ENCODE measurements at places on chromosomes 13 and 19.

DNA sequence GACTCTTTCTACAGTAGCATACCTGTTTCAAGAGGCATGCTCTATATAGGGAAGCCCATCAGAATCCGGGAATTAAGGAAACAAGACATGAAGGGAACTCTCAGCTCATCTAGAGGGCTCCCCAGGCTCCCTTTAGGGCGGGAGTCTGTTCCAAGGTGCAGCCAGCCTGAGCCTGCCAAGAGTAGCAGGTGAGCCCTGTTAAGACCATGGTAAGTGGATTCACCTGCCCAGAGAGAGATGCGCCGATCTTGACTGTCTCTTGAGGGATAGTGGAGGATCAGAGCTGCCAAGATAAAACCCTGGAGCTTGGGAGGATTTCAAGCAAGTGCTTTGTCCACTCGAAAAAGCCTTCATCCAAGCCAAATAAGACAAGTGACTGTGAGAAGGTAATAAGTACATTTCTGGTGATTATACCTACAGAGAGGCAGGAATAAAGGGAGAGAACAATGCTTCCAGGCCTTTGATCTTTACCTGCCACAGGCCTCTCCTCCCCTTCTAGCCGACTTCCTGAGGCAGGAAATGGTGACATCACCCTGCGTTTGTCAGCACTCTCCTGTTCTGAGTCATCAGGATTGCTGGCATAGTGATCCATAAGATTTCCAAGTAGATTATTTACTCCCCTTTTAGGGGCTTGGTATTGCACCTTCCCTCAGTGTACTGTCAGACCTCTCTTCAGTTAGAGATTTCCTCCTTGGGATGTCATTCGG is 31.5 kb downstream of the KLF5 start:
- no peak for DNase-seq

GRCh38 chr19:39679791-39680168 is 24.1 kb downstream of the LGALS16 start:
- no peak for DNase-seq

- no peak for DNase-seq
These were observed 52.8 kb downstream of the ELF1 start for GRCh38 chr13:40966298-40966697.

GRCh38 chr13:95535243-95535642 is 17.3 kb upstream of the CLDN10 start:
- DNase-seq = no peak

DNA sequence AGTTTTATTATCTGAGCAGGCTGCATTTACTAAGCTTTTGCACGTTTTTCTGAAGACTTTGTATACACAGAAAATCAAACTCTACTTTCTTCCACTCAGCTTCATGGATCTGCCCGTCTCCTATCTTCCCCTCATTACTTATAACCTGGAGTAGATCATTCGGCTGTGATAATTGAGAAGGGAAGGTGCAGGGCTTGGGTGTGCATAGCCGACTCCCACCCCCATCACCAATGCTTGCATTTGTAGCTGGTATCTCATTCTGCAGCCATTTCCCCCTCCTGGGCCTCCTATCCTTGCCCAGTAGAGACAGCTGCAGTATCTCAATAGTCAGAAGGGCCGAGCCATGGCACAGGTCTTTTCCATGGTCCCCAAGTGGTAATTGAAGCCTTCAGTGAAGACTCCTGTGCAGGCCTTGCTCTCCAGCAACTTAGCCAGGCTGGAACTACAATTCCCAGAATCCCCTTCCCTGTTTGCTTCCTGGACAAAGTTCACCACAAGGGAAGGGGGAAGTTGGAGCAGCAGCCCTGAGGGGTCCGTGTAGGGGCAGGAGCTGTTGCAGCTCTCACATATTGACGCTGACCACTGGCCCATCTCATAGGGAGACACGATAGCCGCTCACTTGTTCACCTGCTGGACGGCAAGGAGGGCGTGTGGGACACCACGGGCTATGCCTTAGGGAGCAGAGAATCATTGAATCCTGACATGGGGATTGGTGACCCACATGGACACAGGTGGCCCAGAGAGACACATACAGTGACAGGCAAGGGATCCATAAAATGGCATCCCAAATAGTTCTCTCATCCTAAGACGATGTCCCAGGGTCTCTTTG is 2.1 kb upstream of the SIGLEC8 start:
- DNase-seq = peak; percentile 13

DNA sequence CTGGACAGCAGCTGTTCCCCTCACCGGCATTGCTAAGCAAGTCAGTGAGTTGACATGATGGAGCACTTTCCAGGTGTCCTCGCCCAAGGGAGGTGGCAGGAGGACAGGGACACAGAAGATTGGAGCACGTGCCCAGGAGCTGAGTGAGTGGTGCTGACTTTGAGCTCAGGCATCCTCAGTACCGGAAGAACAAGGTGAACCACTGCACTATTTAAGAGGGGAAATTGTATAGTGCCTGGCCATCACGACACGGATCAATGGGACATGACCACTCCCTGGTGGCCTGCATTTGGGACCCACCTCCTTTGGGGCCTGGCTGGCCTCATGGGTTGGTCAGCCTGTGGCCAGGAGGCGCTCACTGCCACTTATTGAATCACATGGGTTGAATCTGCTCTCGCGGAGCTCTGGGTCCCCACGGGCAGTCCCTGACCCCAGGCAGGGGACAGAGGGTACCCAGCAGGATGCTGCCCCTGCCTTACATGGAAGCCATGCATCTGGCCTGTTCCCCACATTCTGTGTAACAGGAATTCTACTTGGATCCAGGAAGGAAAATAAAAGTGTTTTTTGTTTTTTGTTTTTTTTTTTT is 206.9 kb upstream of the ZNF536 start:
- no peak for DNase-seq

GRCh38 chr13:20217168-20217567 is 15.0 kb downstream of the GJB6 start:
- no peak for DNase-seq

DNA sequence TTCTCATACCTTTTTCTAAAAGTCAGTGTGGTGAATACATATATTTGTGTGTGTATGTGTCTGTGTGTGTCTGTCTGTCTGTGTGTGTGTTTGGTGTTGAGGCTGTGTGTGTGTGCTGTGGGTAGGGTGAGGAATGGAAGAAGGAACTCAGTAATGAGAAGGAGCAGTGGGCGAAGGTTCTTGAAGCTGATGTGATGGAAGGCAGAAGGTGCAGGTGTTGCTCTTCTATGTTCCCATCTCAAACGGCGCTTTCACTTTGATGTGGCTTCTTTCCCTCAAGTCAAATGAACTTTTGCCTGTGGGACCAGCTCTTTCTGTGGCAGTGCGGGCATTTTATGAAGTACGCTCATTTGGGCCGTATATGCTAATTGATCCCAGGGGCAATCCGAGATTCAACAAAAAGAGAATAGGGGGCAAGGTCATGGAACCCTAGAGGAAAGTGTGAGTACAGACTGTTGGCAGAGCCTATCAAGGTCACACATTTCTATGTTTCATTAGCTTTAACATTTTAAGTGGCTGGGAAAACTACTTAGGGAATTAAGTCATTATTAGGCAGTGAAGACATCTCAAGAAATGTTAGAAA is 15.2 kb downstream of the BIVM start:
- no peak for DNase-seq

DNA sequence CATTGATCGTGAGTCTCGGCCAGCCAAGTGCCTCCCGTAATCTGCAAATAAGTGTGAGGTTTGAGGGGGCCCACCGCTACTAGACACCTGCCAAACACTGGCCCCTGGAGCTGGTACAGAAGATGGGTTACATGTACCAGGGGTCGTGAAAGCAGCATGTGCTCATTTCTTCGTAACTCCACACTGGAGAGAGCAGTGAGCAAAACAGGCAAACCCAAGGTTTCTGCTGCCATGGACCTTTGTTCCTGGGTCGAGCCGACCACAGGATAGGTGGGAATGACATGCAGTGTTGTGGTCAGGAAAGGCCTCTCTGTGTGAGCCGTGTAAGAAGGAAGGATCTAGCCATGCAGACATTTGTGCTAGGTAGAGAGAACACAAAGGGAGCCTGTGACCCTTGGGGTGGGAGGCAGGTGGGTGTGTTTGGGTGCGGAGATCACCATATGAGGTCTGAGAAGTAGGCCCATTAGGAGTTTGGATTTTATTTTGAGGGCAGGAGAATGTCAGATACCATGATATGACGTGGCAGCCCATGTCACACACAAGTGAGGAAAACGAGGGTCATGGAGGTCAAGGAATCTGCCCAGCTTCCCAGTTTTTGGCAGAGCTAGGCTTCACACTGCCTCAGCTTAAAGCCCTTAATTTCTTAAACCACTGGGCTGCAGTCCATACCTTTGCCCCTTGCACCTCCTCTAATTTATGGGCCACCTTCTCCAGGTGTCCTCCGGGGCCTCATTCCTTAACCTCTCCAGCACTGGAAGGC is 919 bp downstream of the GTF3A start:
- no peak for DNase-seq

DNA sequence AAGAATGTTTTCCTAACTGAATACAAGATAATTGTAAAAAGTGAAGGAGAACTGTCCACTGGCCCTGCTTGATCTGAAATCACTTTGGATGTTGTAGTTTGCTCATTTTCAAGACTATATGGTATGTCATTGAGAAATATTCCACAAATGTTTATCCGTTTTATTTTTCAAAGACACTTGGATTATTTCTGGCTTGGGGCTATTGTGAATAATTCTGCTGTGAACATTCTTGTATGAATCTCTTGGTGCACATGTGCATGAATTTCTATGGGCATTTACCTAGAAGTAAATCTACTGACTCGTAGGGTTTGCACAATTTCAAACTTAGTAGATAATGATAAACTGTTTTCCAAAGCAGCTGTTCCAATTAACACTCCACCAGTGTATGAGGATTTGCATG is 8.6 kb downstream of the RXFP2 start:
- no peak for DNase-seq

DNA sequence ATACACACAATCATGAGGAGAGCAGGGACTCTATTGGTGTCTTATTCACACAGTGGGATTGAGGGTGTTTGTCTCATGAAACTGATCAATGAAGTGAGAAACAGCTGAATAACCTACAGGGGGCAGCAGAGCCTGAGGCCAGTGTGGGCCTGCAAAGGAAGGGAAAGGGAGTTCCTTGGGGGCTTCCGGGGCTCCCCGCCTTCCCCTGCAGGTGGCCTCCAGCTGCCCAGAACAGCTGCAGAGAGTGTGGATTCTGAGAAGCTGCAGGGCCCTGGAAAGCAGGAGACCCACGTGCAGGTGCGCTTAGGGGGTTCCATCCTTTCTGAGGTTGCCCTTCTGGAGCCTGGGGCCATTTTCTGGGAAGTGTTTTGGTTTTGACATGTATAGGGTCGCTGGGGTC is 20.1 kb downstream of the ZNF763 start:
- peak; percentile 68 for DNase-seq

- peak; percentile 25 for DNase-seq
These were observed 3.0 kb upstream of the NCCRP1 start for GRCh38 chr19:39193803-39194202.

GRCh38 chr19:53553865-53554791 is 16.2 kb downstream of the ZNF331 start:
- no peak for DNase-seq

DNA sequence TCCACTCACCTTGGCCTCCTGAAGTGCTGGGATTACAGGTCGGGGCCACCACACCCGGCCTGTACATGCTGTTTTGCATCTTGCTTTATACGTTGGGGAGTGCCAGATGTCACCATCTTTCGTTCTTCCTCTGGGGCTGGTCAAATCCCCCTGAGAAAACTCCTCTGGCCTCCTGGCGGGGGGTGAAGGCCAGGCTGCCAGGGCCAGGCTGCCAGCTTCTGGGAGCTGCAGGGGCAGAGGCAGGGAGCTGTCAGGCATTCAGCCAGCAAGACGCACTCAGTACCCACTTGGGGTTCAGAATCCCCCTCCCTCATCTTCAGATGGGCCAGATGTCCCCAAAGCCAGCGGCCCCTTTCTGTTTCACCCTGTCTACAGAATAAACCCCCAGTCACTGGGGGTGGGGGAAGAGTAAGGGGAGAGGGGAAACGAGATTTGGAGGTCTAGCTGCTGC is 16.1 kb downstream of the ZSWIM9 start:
- DNase-seq = no peak

DNA sequence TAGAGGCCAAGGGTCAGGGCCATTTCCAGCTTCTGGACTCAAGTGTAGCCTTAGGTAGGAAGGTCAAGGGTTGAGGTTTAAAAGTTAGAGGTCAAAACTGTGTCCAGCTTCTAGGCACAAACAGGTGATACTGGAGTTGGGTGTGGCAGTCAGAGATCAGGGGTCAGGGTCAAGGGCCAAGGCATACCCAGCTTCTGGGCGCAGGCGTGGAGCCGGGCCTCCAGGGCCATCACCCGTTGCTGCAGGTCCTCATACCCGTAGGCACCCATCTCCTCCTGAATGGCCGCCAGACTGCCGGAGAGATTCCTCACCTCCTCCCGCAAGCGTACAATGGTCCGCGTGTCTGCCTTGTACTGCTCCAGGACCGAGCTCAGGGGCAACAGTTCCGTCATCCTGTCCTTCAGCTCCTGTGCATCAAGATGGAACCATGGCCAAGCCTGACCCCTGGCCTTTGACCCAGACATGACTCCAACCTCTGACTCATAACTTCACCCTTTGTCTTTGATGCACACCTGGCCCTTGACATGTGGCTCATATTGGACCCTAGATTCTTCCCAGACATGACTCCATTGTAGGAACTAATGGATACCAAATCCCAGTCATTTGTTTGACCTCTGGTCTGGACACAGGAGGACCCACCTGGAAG is 22.1 kb downstream of the PIN1 start:
- DNase-seq = no peak

DNA sequence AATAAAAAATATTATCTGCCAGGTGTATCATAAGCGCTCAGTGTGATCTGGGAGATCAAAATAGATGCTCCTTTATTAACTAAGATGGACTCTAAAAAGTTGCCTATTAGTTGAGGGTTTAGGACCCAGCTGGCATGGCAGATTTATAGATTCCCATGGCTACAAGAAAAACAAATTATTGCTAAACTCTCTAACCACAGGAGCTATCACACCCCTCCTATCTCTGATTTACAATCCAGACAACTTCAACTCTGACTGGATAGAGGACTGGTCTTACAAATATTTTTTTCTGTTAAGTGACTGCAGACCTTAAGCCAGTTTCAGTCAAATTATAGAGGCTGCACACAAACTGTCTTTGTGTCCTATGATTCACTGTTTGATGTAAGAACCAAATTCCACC is 45.4 kb upstream of the MYCBP2 start:
- DNase-seq = no peak

GRCh38 chr13:75319254-75319653 is 162.7 kb downstream of the TBC1D4 start:
- no peak for DNase-seq

DNA sequence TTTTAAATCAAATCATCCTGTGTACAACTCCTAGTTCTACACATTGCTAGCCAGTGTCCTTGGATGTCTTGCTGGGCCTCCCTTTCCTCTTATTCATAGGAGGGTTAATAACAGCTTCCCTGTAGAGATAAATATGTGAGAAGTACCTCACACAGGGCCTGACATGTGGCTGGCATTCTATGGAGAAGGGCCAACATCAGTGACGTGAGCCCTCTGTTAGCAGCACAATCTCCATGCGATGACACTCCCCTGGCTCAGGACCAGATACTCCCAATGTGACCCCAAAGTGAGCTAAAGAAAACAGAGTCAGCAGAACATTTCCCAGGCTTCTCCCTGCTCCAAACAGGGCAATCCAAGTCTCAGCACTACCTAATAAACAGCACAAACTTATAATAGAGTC is 818.4 kb downstream of the DIAPH3 start:
- DNase-seq = no peak

GRCh38 chr19:50190439-50190891 is 13.0 kb upstream of the MYH14 start:
- no peak for DNase-seq
